ENCODE measurements at places on chromosomes 11 and 22.
A peak's percentile ranks its signal among the peaks of the same experiment; 100 is the strongest.

GRCh38 chr11:116879800-116880625 lies 42.6 kb upstream of the APOA1 start:
- peak; percentile 56 for DNase-seq

GRCh38 chr11:62075438-62075837 lies 48.4 kb upstream of the INCENP start:
- no peak for DNase-seq

DNA sequence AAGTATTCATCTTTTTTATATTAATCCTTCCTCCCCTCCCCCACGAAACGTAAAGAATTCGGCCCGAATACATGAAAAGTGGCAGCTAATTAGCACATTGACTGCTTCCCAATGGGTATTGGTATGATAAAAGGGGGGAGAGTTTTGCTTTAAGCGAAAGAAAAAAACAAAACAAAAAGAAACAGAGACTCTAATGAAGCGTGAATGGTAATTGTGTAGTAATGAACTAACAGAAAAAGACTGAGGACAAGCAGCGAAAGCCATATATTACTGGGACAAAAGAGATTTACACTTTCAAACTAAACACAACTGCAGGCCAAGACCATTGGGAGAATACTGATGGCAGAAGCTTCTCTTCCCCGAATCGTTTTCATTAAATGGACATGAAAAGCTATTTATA lies 2.5 kb downstream of the DBX1 start:
- no peak for DNase-seq

GRCh38 chr11:95065336-95065735 lies 1.4 kb upstream of the SRSF8 start:
- peak; percentile 12 for DNase-seq

DNA sequence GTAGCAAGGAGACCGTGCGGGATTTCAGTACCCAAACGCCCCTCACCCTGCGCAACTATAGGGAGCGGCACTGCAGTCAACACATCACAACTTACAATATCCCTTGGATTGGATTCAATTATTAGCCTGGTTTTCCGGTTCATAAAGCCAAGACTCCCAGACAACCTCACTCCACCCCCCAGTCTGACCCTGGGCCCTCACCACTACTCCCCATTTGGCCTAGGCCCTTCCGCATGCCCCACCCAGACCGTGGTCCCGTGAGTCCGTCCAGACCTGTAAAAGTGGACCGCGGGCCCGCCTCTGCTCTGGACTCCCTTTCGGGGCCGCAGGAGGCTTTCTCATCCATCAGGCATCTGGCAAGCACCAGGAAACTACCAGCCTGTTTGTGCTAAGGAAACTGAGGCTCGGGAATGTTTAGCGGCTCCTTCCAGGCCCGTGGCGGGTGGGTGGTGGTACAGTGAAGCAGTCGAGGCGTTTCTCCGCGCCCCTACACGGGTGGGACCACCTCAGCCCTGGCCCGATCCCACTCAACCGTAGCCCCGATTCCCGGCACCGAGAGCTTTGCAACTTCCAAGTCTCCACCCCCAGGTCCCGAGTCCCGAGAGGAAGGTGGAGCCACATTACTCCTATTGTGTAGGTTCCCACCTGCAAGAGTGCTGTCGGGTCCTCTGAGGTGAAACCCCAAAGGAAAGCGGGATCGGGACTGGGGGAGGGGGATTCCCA lies 679 bp upstream of the DPP3 start:
- DNase-seq = peak; percentile 75

DNA sequence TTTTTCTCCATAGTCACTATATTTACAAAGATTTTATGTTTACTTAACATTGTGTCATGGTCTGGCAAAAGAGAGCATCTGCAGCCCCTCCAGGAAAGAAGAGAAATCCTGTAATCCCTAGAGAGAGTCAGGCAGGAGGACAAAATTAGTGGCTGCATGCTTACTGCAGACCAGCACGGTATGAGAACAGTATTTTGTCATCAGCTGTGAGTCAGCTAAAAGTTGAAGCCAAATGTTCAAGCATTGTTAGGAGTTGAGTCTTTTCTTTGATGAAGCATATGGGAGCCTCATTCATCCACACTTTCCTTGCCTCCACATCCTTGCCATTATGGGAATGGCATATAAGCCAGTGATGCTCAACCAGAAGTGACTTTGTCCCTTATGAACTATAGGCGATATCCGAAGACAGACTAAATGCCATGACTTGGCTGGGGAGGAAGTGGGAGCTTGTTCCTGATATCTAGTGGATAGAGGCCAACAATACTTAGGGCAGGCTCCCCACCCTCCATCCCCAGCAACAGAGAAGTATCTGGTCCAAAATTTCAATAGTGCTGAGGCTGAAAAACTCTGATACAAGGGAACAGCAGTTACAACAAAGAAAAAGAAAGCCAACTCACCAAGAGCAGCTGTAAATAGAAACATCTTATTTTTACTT lies 112.0 kb upstream of the OR5AK2 start:
- no peak for DNase-seq

All from NCI-H1436 (cell line).